ENCODE measurements at places on chromosomes 7 and 10.

GRCh38 chr10:96626795-96627194 is 40.0 kb upstream of the TM9SF3 start:
- no peak for DNase-seq

GRCh38 chr7:2210551-2211258 is 22.0 kb downstream of the MAD1L1 start:
- no peak for DNase-seq

- DNase-seq, result no peak
Measured at GRCh38 chr7:30922596-30922995, 10.9 kb downstream of the AQP1 start.

DNA sequence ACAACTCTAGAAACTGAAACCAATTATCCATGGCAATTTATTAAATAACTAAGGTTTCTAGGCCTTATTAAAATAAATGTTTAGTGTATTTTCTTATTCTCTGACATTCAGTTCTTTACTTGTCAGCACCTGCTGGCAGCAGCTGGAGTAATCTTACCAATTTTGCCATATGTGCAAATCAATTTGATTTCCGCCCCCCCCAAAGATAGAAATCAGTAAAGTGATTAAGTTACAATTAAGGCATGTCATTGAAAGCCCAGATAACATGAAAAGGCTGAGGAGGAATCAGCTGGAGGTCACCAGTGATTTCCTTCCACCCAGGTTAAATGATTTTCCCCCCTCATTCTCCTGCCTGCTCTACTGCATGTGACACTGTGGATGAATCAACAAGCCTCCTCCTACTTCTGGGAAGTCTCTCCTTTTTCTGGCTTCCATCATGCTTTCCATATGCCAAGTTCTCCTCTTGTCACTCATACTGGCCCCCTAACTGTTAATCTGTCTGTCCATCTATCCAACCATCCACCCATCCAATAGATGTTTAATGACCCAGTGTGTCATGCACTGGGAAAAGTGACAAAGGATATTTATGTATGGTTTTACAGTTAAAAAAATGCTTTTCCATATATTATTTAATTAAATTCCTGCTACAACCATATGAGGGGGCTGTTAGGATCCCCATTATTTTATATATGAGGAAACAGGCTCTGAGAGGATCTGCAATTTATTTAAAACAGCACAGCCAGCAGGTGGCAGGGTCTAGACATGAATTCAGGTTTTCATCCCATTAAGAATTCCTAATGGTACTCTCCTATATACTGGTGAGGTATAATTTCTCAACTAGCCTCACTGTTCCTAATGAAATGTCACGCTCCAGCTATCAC is 116.5 kb downstream of the ATXN7L1 start:
- peak; percentile 68 for DNase-seq

DNA sequence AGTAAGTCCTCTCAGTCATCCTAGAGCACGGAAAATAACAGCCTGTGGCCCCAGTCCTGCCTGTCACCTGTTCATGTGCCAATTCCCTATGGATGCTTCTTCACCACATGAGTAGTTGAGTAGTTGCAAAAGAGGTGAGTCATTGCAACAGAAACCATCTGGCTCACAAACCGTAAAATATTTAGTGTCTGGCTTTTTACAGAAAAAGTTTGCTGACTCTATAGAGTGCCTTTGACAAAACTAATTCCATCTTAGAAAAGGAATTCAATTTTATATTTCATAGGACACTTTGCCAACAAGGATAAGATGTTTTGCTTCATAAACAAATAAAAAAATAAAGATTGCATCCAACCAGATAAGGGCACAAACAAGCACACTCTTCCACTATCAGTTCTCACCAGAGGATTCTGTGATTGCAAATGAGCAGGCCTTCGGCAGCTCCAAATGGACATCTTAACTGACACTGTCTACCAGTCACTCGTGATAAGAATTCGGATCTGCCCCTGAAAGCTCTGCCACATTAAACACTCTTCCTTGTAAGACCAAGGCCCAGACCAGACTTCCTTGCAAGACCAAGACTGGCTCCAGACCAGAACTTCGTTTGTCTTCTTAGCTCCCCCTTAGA is 242.7 kb upstream of the SEMA3C start:
- peak; percentile 90 for DNase-seq

DNA sequence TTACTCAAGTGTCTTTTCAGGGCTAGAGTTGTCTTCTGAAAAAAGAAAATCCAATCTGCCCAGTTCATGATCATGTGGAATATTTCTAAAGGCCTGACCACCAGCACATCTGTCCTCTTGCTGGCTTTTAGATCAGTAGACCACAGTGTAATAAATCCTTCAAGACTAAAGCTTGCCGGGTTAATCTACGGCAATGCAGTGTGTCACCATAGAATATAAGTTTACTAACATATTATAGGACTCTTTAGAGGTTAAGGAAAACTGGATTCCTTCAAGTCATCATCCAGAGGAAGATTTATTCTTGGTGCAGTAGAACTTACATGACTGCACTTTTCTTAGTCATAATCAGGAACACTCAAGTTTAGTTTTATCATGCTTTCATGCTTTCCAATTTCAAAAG is 349.5 kb downstream of the SEMA3D start:
- DNase-seq, result peak; percentile 52

- DNase-seq, result no peak
Measured at GRCh38 chr7:138880881-138881578, 83.0 kb upstream of the ATP6V0A4 start.

- peak; percentile 23 for DNase-seq
Measured at GRCh38 chr7:111229916-111230315, 139.0 kb downstream of the LRRN3 start.

- no peak for DNase-seq
Measured at GRCh38 chr7:100211342-100211780, 8.4 kb upstream of the PVRIG start.

DNA sequence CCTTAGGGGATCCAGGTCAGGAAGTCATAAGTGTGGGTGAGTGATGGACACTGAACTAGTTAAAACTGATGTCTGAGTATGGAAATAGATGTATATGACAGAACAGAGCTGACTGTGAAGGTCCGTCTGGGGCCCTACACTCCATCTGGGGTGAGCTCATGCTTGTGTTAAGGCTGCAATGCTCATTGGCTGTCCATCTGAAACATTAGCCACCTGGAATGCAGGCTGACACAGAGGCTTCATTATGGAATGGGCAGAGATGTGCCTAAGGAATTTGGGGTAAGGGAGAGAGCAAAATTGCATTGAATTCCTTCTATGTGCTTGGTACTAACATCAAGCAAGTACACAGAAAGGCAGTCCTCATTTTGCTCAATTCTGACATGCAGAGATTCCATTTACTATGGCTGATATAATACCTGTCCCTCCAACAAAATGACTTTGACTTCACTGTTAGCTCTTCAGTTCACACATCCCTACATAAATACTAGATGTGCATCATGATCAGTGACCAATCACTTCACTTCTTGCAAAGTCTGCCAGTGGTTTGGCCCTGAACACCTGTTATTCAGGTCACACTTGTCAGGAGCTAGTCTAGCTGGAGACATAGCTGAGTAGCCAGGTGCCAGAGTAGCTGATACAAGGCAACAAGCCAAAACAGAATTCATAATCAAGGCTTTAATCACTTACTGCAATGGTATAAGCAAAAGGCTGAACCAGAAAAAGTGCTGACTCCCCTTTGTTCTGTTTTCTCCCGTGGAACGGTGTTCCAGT is 128.9 kb upstream of the VWC2 start:
- no peak for DNase-seq
